Fibroblast of mammary gland (primary cell): ENCODE measurements at places on chromosomes 5 and 9.

DNA sequence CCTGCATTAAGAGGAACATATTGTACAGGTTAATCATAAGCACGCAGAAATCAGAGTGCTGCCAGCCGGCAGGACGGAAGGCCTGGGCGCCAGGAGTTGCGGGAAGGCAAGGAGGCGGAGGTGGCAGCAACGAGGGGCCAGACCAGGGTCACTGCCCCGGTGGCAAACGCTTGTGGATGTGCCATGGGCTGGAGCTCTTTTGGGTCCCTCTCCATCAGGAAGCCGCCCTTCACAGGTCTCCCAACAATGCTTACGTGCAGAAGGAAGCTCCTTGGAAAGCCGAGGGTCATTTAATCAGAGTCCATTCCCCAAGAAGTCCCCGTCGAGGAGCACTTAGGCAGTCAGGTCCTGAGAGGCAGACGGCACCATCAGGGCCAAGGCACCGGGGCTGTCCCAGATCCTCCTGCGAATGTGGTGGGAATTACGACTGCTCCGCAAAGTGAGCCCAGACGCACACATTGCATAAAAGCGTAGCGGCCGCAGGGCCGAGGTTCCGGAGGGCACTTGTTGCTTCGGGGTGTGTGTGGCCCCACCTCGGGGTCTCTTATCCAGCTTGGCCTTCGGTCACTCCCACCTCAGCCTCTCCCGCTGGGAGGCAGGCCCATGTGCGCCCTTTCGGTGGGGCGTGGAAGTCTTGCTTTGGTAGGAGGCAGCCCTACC is 20.5 kb downstream of the MRPL36 start:
- no peak for DNase-seq

DNA sequence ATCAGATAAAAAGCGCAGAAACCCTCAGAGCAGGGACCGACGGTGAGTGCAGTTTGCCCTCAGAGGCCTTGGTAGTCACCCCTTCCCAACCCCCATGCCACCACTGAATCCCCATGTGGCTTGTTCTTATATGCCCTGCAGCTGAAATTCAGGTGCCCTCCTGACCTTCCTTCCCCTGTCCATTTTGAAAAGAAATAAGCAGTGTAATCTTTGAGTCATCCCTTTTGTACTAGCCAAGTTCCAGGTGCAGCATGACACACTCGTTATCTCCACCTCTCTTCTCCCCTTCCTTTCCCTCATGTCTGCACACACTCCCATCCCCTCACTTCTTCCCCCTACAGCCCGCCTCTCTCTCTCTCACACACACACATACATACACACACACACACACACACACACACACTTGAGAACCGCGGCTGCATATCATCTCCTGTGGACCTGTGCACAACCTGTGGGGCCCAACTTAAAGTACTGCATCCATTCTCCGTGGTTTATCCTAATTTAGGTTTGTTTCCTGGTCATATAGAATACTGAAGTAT is 53.1 kb downstream of the SYK start:
- no peak for DNase-seq

DNA sequence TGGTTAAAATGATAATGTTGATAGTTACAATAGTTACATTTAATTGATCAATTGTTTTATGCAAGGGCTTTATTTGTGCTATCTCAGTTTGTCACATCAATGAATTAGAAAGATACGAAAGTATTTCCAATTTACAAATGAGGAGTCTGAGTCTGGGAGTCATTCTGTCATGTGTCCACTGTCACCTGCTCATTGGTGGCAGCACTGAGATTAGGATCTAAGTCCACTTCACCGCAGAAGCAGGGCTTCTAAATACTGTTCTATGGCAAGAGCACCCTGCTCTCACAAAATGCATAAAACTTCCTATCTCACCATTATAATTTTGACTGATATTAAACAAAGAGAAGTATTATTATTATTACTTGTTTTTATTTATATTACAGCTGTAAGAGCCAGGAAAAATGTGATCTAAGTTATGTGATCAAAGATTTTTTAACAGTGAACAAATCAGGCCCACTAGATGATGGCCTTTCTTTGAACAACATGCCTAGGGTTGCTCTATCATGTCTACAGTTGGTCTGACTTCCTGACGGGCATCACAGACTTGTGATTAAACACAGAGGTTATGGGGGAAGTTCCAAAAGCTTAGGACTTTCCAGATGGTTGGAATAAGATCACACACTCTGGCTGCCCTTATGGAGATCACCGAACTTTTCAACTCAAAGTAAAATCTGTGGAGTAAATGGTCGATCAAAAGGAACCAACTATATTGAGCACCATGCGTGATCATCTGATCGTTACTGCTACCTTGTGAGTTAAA is 15.1 kb downstream of the TLR4 start:
- DNase-seq: peak; percentile 6

DNA sequence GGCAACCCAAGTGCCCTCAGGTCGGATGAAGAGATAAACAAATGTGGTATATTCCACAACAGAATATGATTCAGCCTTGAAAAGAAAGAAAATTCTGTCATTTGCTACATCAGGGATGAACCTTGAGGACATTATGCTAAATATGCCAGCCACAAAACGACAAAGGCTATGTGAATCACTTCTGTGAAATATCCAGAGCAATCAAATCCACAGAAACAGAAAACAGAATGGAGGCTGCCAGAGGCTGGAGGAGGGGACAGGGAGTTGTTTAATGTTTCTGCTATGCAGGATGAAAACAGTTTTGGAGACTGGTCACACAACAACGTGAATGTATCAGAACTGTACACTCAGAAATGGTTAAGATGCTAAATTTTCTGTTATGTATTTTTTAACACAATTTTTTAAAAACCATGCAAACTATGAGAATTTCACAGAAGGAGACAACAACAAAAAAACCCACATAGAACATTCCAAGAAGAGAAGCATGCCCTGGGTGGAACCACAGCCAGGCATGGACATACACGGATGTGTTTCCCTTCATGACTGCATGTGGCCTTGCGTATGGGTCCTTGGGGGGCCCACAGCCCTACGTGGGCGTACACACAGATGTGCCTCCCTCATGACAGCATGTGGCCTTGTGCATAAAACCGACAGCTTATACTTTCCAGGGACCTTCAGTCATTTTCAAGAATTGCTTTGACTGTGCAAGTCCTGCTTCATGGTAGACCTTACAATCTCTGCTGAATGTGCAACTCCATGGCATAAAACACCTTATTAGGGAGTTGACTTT is 146.7 kb downstream of the ROR2 start:
- DNase-seq: peak; percentile 80

GRCh38 chr5:65481171-65481581 is 544 bp downstream of the ADAMTS6 start:
- peak; percentile 25 for DNase-seq

- peak; percentile 53 for DNase-seq
Measured at GRCh38 chr5:159337016-159337955, 7.0 kb upstream of the IL12B start.

DNA sequence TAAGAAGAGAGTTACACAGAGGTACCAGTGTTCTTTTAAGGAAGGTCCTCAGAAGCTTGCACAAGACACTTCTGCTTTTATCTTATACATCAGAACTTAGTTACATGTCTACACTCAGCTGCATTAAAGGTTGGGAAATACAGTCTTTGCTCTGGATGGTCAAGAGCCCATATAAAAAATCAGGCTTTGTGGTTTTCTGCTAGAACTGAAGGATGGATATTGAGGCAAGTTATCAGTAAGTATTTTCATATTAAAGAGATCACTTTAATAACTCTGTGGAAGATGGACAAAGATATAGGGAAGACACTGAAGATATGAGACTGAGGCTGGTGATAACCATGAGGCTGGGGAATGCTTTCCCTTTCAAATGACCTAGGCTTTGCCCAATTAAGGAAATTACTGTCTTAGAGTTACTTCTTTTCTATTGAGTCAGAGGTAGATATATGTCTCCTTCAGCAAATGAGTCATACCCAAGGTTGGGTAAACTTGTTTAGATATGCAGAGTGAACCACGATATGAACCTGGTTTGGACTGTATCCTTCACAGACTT is 87.0 kb upstream of the TNC start:
- DNase-seq: peak; percentile 91

DNA sequence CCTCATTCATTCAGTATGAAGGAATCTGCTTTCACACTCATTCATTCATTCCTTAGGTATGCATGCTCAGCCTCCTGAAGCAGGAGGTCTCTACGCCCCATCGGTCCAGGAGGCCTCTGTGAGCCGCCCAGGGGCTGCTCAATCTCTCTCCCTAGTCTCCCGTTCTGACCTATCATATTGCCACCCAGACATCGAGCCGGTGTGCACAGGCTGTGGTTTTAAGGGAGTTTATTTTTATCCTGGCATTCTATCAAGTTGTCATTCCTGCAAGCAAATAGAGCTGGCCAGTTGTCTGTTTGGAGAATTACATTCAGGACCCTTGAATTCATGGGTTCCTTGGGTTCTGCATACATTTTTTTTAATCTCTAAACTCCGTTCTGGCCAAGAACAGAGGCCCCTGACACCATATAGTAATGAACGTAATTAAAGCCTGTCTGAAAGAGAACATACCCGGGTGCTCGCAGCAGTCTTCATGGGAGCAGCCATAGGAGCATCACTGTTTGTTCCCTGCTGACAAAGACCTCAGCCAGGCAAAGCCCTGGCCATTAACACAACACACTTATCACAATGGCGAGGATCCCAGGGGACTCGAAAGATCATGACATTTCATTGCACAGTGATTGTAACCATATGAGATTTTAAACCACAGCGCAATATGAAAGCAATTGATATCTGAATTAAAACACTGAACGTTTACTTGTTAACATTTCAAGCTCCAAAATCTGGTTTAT is 80.9 kb downstream of the ADAMTS16 start:
- peak; percentile 36 for DNase-seq
